Lower lobe of right lung (tissue), 2 donors: ENCODE measurements at places on chromosomes 7 and 10. TPM values are rescaled to one million over a fixed set of nuclear protein-coding genes. Genes with fewer than 3 reads are reported as not detected.

DNA sequence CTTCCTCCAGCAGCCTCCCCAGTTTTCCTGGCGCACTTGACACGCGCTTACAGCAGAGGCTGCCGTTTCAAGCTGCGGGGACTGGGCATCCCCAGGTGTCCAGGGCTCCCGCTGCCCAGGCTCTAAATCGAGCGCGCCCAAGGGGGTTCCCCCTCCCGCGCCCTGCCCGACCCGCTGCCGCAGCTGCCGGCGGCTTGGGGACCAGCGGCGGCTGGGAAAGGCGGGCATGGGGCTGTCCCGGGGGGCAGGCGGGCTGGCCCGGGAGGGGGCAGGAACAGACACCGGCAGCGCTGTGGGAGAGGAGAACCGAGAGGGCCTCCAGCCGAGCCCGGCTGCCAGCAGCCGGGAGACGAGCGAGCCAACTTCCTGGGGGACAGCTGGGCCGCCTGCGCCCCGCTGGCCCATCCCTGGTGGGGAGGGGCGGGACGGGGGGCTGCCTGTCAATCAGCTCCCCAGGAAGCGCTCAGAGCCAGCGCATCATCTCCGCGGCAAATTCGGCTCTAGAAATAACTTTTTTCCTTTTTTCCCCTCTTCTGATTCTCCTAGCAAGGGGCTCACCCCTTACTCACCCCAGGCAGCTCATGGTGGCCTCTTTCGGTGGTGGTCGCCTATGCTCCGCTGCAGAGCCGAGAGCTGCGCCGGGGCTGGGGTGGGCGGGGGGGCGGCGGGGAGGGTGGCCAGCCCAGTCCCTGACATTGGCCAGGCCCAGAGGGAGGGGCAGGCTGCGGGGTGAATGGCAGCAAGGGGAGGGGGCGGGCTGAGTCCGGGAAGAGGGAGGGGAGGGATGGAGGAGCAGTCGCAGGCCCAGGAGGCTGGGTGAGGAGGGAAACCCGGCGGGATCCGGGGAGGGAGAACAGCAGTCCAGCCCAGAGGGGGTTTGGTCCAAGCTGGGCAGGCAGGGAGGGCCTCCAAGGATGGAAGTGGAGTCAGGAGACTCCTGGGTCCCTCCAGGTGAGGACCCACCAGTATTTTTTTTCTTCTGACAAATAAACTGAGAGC is 14.7 kb downstream of the GRID2IP start:
- no peak for DNase-seq

CASP7 gene
- 36.3 TPM for total RNA-seq

DNA sequence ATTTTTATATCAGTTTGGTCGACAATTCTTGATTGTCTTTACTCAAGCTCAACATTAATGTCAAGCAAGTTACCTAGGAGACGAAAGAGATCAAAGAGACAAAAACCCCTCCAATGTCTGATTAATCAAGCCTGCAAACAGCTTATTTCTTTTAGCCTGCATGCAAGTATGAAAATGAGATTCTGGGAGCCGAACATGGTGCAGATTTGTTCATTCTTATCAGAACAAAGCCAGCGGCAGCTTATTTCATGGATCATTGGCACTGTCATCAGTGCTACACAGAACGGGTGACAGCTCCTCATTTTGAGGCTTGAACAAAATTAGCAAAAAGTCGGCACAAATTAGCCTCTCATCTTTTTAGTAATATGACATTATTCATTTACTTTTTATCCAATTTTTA is 26.5 kb downstream of the FAM204A start:
- DNase-seq: no peak

- DNase-seq: no peak
Measured at GRCh38 chr7:12731214-12731656, 43.8 kb downstream of the ARL4A start.

DNA sequence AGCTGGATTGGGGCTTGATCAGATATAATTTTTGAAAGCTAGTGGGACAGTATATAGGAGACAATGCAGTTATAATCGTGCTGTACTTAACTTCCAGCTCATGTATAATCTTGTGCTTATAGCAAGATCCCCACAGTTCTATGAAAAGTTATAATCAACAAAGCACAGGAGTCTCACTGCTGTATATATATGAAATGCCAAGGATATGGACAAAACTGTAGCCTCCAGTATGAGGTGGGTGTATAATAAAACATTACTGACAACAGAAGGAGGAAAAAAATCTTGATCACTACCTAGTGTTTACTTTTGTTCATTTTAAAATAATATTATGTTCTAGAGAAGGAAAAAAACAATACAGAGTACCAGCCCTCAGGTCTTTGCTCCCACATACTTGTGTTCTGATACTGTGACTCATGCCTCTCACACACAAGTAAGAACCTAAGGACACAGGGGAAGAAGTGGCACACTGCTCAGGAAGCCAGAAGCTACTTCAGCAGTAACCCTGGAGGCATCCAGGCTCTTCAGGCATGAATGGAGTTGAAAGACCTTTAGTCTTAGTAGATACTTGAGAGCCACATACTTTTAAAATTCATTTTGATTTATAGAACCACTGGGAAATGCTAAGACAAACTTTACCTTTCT is 265.7 kb upstream of the IMMP2L start:
- no peak for DNase-seq

CPVL gene
- total RNA-seq: 49.4 TPM

DNA sequence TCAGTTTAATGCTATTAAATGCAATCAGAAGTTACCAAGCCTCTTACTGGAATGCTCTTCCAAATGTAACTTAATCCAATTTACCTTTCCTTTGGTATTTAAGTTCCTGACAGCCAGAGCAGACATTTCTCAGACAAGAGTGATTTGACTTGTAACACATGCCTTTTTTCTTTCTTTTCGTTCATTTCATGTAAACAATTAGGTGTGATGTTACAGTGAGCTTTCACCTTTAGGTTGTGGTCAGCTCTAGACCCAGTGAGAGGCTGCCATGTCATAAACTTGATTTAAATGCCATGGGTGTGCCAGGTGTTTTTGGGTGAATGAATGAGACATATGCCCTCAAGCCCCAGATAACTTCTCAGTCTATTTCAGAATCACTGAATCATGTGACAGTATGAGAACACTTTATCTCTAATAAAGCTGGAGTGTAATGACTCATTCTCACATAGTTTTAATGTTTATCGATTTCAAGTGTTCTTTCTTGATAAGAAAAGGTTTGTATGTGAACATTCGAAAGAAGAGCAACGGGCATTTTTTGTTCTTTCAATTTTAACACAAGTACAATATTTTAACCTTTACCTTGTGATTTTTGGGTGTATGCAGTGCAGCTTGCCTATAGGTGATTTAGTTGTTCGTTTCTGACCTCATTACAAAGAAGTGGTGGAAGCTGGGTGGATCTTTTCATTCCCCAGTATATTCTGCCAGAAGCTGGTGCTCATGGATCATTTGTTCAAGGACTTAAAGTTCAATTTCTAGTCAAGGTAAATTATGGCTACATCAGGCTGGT is 61.5 kb downstream of the CHN2 start:
- DNase-seq: no peak

GRCh38 chr10:128664729-128665128 is 538.5 kb upstream of the MKI67 start:
- no peak for DNase-seq

DNA sequence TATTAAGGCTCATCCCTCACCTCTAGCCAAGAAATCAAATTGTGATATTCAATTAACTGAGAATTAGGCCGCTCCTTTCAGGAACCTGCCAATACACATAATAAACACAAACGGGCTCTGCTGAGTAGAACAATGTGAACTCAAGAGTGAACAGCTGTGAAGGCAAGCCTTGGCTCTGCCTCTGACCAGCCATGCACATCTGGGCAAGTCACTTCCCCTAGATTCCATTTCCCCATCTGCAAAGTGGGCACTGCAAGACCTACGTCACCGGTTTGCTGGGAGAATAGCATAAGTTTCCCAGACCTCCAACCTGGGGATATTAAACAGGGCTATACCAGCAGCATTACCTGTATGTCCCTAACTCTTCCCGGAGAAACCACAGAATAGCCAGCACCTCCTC is 355.2 kb downstream of the TNS3 start:
- no peak for DNase-seq
